Memory B cell (primary cell): ENCODE measurements at places on chromosomes 13 and 19.

GRCh38 chr19:15115762-15116615, 8.8 kb downstream of the SYDE1 start:
- no peak for DNase-seq

DNA sequence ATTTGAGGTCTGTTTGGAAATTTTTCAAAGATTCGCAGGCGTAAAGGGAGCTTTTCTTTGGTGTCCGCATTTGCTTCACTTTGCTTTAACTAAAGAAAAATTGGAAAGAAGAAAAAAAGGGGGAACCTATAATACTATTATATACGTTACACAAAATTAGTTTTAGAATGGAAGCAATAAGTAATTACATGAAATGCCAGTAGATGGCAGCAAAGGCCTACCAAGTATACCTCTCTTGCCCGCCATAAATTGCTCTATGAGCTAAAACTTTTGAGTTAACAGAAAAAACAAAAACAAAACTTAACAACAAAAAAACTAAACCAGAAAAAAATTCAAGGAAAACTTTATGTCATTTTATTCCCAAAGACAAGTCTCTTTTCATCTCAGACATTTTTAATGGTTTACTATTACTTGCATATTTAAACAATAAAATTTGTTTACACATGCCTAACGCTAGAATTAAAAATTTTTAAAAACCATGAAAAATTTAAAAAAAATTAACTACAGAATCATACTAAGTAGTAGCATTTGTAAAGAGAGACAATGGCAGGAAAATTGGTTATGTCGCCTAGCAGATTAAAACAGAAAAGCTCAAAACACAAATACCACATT, 271.4 kb downstream of the NALCN start:
- no peak for DNase-seq

DNA sequence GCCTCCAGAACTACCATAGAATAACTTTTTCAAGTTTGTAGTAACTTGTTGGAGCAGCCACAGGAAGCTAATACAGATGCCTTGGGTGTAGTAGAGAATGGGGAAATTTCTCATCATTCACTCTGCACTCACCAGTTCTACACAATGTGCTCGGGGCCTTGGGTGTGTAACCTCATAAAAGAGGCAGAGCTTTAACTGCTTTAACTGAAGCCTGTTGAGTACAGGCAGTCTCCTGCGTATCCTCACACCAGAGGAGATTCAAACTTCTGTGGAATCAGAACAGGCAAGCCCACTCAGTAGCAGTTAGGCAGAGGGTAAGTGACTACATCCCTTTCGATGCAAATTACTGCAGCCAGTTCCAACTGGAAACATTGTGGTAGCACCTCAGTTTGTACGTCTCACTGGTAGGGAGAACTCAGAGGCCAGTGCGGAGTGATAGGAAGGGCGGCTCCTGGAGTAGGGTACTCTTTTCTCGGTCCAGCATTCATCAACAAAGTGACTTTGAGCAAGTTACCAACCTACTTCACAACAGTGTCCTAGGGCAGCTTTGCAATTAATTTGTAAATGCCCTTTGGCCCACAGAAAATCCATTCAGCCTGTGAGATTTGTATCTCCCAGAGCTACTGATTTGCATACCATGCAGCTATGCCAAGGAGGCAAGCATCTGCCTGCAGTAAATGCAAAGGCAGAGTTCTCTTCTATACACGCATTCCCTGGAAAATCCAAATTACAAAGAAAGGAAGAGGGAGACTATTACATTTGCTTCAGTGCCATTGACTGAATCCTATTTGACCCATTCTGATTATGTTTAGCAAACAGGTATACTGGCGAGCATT, 904.3 kb downstream of the DIAPH3 start:
- no peak for DNase-seq

DNA sequence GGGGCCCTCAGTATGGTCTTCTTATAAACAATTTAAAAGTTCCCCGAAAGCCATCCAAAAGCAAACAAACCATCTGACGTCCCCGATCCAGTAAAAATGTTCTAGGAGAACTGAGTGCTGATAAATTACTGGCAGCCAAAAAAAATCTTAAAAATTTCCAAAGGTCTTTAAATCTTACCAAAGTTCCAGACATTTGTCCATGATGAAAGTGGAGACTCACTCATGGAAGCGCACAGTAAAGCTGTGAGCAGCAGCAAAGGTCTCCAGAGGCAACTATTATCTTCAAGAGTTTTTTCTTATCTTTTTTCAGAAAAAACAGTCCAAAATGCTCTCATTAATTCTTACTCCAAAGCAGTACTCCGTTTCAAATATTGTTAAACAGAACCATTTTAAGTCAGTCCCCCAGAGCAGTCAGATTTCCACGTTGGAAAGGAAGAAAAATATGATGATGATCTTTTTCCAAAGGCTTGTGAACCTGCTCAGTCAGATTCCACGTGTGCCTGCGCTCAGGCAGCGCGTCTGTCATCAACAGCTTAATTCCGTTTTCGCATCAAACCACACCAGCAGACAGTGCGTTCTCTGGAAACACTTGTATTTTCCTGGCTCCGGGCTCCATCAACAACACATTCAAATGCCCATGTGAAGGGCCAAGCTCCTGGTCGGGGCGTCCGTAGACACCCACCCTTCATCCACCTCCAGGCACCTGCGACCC, 85.4 kb downstream of the COL4A1 start:
- no peak for DNase-seq

DNA sequence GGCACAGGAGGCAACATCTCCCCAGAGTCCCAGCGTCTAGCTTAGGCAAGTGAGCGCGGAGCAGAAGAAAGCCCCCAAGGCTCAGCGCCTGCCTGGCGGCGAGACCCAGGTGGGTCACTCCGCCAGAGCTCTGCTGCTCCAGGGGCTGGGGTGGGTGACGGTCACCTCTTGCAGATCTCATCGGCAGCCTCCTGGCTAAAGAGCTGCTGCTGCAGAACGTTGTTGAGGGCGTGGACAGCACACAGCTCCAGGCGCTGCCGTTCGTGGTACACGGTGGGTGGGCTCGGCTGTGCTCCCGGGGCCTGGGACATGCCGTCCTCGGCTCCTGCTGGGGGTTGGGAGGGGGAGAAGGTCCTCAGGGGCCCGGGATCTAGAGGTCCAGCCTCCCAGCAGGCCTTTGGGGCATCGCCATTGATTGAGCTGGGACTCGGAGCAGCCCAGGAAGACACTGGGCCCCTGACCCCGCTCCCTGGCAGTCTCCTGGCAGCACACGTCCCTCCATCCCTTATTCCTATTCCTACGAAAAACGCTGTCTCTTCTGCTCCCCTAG, 795 bp downstream of the JOSD2 start:
- no peak for DNase-seq

DNA sequence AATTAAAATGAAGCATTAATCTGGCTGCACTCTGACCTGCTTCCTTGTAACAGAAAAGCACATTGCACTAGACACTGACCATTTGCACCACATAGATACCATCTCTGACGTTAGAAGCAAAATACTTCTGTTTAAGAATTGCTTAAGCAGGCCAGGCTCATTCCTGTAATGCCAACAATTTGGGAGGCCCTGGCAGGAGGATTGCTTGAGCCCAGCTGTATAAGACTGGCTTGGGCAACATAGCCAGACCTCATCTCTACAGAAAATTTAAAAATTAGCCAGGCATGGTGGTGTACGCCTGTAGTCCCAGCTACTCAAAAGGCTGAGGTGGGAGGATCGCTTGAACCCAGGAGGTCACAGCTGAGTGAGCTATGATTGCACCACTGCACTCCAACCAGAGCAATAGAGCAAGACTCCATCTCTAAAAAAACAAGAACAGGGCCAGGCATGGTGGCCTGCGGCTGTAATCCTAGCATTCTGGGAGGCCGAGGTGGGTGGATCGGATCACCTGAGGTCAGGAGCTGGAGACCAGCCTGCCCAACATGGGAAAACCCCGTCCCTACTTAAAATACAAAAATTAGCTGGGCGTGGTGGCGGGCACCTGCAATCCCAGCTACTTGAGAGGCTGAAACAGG, 7.0 kb upstream of the TLE6 start:
- DNase-seq: no peak

- no peak for DNase-seq
Observed at GRCh38 chr13:30848332-30849027, 57.6 kb upstream of the MEDAG start.

- no peak for DNase-seq
Observed at GRCh38 chr19:23070353-23071146, 46.3 kb upstream of the ZNF730 start.

DNA sequence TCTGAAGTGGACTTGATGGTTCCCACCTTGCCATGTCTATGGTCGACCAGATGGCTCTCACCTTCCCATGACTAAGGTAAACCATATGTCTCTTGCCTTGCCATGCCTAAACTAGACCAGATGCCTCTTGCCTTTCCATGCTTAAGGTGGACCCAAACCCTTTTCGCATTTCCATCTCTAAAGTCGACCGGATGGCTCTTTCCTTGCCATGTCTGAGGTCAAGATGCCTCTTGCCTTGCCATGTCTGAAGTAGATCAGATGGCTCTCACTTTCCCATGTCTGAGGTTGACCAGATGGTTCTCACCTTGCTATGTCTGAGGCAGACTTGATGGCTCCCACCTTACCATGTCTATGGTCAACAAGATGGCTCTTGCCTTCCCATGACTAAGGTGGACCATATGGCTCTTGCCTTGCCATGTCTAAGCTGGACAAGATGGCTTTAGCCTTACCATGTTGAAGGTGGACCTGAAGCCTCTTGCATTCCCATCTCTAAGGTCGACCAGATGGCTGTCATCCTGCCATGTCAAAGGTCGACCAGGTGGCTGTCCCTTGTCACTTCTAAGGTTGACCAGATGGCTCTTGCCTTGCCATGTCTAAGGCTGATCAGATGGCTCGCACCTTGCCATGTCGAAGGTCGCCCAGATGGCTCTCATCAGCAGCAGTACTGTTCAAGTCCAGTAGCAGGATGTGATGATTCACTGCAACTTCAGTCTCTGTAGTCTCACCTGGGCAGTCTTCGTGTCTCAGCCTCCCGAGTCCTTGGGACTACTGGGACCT, 1439.4 kb downstream of the UQCRFS1 start:
- DNase-seq: no peak

DNA sequence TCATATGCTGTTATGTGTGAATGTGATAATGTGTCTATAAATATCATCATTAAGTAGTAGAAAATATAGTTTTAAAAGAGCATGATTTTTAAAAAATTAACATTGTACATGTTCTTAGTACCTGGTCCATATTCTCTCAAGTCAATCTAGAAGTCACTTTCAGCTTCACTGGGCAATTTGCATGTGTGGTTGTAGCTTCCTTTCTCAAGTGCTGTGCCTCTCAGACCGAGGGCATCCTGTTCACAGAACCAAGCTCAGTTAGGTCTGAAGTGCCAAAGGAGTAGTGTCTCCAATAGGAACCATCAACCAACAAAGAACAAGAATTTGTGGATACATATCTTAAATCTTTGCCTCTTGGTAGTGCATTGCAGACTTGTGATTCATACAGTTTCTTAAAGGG, 541.8 kb upstream of the SLC10A2 start:
- DNase-seq: no peak

GRCh38 chr19:35562336-35562735, 1.1 kb downstream of the ATP4A start:
- no peak for DNase-seq

GRCh38 chr19:48543121-48543710, 8.8 kb upstream of the SULT2B1 start:
- no peak for DNase-seq

DNA sequence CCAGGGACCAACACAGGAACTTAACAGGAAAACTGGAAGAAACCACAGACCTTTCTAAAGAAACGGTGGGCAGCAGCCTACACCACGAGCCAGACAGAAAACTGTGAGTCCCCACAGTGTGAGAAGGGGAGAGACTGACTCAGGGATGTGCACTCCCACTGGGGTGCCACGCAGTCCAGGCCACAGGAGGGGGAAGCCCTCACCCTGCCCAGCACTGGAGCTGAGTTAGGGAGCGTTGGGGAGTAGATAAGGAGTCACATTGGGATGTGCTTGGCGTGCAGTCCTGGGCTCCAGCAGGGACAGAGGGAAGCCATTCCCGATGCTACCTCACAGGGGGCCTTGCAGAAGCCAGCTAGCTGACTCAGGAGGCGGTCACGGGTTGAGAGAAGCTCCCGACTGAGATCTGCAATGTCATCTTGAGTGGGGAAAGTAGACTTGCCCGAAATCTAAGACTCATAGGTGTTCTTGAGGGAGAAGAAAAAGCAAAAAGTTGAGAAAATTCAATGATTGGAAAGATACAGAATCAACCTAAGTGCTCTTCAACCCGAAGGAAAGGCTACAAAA, 17.3 kb downstream of the SIGLEC8 start:
- DNase-seq: no peak

DNA sequence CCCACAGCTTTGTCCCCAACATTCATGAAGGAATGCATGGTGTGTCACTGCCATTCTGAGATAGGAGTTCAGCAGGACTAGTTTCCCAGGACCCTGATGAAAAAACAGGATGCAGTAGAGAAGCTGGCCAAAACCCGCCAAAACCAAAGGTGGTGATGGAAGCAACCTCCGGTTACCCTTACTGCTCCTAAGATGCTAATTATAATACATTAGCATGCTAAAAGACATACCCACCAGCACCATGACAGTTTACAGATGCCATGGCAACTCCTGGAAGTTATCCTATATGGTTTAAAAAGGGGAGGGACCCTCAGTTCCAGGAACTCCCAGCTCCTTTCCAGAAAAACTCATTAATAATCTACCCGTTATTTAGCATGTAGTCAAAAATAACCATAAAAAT, 59.9 kb upstream of the KCTD15 start:
- no peak for DNase-seq

- no peak for DNase-seq
Observed at GRCh38 chr19:39917561-39918182, 16.8 kb downstream of the FCGBP start.
